Gastroesophageal sphincter (tissue), 4 donors: ENCODE measurements at places on chromosomes 3 and 15. TPM values are rescaled to one million over a fixed set of nuclear protein-coding genes. Genes with fewer than 3 reads are reported as not detected.

SEMA3G gene
- 6.7 TPM for total RNA-seq

SLC12A8 gene
- 0.54 TPM for total RNA-seq

CCDC54 gene
- not detected for total RNA-seq

RASL12 gene
- 151 TPM for total RNA-seq

ARGFX gene
- not detected for total RNA-seq

WNT5A gene
- 5.4 TPM for total RNA-seq

ADIPOQ gene
- total RNA-seq = 0.67 TPM

INSYN1 gene
- 11.4 TPM for total RNA-seq

MAGEL2 gene
- not detected for total RNA-seq

ACKR2 gene
- 6.9 TPM for total RNA-seq

FEZF2 gene
- not detected for total RNA-seq

FMN1 gene
- total RNA-seq = 5.1 TPM

GPR62 gene
- total RNA-seq = not detected

TWF2 gene
- 72.8 TPM for total RNA-seq

GOLGA8K gene
- total RNA-seq = not detected

FBXL22 gene
- 21.7 TPM for total RNA-seq

NPAP1 gene
- total RNA-seq = 0.15 TPM

PRR20G gene
- not detected for total RNA-seq

AGTR1 gene
- 18.5 TPM for total RNA-seq

CAMK2N2 gene
- not detected for total RNA-seq

JMJD7 gene
- 8.9 TPM for total RNA-seq

CNTN3 gene
- total RNA-seq = 7.7 TPM

HRG gene
- not detected for total RNA-seq

TEX55 gene
- not detected for total RNA-seq

ZNF860 gene
- total RNA-seq = 0.96 TPM

ANKUB1 gene
- total RNA-seq = not detected
